GM20000 (cell line): ENCODE measurements at places on chromosomes 16 and 17.
A peak's percentile ranks its signal among the peaks of the same experiment; 100 is the strongest.

DNA sequence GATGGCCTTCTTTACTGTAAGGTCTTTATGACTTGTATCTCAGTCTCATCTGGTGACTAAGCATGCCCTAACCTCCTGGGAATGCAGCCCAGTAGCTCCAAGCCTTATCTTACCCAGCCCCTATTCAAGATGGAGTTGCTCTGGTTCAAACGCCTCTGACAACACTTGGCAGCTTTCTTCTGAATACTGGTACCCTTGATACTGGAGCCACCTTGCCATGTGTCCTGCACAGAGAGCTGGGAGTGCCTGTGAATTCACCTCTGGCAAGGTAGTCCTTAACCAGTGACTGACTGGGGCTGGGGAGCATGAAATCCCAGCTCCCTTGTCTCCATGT, 17.2 kb downstream of the NUDT7 start:
- DNase-seq, result no peak

DNA sequence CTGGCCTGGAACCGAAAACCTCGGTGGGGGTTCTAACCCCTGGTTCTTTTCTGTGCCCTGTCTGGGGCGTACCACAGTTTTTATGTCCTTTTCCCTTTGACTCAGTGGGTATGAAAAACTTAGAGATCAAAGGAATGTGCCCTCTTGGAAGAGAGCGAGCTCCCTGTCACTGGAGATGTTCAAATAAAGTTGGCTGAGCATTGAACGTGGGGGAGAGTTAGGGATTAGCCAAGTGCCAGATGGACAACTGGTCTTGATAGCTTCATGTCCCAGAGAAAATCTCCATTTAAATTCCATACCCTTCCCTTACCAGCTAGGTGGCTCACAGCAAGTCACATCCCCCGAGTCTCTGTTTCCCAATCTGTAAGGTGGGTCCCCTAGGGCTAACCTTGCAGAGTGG, 9.5 kb downstream of the ADGRG1 start:
- no peak for DNase-seq

GRCh38 chr16:359871-360697, 7.6 kb upstream of the AXIN1 start:
- DNase-seq, result no peak

GRCh38 chr17:82065638-82066303, at the start of gene DUS1L:
TSS of gene DUS1L (minus strand) at chr17:82065804. CDS start at chr17:82065059, 745 bp downstream.
- DNase-seq, result peak; percentile 97

DNA sequence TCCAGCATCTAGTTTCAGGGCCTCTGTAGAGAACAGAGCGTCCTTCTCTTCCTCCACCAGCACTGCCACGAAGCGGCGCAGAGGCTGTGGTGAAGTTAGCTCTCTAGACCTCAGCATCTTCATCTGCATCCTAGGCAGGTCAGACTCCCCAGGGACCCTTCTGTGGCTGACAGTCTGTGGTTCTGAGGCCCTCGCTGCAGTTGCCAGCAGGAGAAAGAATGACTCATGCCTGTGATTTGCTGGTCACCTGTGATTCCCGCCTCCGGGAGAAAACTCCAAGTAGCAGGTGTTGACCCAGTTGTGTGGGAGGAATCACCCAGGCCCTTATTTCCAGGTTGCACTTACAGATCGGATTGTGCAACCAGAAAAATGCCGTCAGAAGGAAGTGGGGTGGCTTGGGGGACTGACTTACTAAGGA, 117.3 kb upstream of the CACNG5 start:
- peak; percentile 53 for DNase-seq

- DNase-seq, result no peak
Measured at GRCh38 chr16:46721885-46722284, 26.3 kb downstream of the MYLK3 start.

DNA sequence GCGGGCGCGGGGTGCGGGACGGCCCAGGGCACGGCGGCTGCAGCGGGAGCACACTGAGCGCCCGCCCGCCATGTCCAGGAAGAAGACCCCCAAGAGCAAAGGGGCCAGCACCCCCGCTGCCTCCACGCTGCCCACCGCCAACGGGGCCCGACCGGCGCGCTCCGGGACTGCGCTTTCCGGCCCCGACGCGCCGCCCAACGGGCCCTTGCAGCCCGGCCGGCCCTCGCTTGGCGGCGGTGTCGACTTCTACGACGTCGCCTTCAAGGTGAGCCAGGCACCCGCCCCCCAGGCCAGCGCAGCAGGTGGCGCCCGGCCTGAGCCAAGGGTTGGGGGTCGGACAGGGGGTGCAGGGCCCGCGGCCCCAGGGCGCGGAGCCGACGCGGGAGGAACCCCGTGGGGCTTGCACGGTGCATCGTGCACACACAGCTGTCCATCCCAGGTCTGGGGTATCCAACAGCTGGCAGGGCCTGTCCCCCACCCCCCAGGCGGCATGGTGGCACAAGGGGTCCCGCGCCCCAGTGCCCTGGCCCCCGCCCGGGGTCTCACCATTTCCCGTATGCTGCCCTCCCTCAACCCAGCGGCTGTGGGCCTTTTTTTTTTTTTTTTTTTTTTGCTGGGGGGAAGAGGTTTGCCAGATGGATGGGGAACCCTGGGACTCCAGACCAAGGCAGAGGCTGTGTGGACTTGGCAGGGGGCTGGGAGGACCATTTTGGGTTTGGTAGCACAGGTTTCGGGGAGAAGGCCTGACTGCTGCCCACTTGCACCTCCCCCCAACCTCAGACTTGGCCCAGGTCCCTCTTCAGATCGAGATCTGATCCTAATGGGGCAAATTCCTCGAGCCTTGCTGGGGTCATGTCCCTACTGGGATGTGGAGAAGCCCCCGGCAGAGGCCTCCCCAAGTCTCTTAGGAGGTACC, 547 bp downstream of the RAB26 start:
- peak; percentile 64 for DNase-seq

- no peak for DNase-seq
Measured at GRCh38 chr17:39653316-39653661, 11.9 kb upstream of the TCAP start.

DNA sequence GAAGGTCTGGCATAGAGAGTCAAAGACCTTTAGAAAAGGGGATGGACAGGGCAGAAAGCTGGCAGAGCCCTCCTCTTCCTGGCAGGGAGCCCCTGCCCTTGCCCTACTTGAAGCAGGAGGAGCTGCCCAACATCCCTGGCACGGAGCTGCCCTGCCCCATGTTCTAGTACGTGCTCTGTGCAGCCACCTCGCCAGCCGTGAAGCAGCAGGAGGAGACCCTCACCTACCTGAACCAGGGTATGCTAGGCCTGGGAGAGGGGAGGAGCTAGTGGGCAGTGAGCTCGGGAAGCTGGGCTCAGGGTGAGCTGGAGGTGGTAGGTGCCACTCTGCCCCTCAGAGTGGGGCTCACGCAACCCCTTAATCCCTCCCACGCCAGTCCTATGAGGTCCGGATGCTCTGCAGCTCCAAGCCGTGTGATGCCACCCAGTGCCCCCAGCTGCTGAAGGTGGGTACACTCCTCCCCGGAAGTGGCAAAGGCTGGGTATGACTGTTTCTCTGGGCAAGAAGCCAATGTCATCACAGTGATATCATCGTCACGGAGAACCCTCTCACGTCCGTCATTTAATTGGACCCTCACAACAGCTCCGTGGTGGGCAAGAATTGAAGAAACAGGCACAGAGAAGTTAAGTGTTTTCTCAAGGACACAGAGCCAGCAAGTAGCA, 12.7 kb upstream of the STAC2 start:
- DNase-seq, result no peak

DNA sequence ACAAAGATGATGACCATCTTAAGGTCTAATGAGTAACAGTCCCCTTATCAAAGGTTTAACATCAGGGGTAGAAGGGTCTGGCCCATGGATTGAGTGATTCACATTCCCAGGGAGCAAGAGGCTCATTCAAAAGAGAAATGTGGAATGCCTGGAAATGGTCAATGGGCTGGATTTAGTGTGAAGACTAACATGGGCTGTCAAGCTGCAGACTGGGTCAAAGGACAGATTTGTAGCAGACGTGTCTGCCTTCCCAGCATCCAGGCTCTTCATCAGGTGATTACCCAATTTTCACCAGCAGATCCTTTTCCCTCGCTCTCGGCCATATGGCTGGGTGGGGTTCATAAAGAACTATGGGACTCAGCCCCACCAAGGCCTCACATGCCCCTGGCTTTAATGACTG, 26.8 kb downstream of the DCUN1D3 start:
- no peak for DNase-seq

DNA sequence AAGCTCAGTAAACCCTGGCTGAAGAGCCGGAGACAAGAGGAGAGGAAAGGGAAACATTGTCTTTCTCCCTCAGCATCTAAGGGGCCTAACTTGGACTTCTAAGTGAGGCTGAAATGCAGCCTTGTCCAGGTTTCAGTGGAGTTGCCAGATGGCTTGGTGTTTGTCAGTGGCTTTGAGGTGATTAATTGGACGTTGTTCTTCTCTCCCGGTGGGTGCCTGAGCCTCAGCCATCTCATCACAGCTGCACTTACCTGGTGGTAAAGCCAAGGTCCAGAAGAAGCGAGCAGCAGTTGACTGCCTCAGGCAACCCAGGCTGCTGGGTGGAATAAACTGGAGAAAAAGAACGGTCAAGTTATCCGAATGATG, 202.2 kb upstream of the NLRP1 start:
- DNase-seq, result no peak

DNA sequence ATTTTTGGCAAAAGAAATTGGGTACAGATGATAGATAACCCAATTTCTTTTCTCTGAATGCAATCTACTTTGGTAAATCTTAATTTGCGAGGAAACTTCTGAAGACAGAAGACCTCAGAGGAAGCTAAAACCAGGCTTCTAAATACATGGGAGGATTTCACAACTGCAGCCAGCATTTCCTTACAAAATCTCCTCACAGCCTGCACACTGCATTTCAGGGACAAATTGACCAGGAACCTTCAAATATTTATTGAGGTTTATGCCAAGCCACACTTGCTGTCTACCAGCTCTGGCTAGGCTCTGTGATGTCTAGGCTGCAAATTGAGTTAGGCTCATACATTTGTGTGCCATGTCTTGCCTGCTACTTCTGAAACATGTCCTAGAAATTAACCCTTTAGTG, 167.3 kb upstream of the CDH5 start:
- DNase-seq, result no peak

DNA sequence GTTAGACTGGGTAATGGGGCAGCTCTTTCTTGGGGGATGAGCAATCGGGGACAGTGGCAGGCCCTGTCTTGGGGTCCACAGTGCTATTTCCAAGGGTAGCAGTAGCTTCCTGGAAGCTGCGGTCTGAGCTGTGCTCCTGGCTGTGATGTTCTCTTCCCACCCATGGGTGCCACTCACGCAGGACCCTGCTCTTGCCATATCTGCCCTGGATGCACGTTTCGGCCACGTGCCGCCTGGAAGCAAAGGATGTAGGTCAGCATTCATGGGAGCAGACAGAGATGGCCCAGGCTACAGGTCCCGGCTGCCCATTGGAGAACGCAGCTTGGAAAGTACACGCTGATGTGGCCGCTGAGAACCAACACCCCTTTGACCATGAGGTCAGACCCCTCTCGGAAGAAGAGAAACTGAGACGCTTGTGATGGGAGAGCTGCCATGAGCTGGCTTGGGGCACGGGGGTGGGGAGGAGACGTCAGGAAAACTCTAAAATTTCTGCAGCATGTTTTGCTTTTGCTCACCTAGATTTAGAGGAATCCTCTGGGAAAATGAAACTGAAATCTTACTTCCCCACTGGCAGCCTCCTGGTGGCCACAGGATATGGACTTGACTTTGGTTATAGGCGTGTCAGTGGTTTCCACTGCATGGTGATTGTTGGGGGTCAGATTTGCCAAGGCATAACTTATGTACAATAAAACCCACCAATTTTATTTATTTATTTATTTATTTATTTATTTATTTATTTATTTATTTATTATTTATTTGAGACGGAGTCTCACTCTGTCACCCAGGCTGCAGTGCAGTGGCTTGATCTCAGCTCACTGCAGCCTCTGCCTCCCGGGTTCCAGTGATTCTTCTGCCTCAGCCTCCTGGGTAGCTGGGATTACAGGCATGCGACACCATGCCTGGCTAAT, 36.2 kb upstream of the IRF8 start:
- no peak for DNase-seq

DNA sequence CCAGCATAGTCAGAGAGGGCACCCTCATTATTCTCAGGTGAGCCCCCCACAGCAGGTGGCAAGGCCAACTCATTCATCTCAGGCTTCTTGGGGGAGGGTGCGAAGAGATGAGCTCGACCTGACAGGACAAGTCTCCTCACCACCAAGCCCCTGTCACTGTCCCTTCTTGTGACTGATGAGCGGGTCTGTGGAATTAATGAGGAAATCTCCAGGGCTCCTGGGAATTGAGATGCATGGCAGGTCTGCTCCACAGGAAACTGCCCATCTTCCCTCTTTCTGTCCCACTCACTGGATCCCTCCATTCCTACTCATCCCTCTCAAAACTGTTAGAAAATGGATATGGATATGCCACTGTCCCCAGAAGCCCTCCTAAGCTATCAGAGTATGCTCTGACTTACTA, 32.5 kb upstream of the CES5A start:
- DNase-seq, result no peak

- no peak for DNase-seq
Measured at GRCh38 chr16:54342966-54343365, 56.4 kb upstream of the IRX3 start.

GRCh38 chr17:50060951-50061712, 5.2 kb downstream of the ITGA3 start:
- DNase-seq, result no peak

DNA sequence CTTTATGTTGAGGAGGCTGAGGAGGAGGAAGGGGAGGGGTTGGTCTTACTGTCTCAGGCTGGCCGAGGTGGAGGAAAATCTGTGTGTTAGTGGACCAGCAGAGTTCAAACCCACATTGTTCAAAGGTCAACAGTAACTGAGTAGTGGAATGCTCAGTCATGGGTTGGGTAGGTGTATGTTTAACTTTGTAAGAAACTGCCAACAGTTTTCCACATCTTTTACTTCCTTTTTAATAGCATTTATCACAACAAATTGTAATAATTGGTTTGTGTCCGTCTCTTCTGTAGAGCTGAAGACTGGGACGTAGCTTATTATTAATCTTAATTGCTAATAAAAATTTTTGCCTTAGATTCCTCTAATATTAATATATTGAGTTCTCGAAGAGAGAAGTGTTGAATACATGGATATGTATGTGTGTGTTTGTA, 5.3 kb downstream of the ATP6V0A1 start:
- no peak for DNase-seq

DNA sequence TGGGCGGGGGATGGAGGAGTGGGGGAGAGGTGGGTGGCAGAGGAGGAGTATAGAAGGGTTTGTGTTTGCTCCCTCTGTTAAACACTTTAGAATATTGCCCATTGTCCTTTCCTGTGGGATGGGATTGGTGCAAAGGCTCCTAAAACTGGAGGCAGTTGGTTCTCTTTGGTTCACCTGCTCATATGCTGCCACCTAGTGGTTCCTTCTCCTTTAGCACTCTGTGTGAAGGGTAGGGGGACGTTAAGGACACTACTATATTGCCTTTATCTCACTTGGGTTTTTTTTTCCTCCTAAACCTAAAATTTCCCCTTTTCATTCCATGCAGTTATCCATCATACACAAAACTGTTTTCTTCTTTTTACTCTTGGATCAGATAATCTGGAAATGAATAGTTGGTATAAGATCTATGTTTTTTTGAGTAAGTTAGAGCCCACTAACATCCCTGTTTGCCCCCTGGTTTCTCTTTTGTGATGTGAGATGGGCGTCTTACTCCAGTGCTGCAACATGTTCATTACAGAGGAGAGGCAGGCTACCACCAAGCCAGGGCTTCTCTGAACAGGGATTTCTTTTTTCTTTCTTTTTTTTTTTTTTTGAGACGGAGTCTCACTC, 23.8 kb downstream of the SNX11 start:
- DNase-seq, result peak; percentile 57
